ENCODE measurements at places on chromosomes 7 and 10. TPM values are rescaled to one million over a fixed set of nuclear protein-coding genes. Genes with fewer than 3 reads are reported as not detected.

Gene ZNF425
- total RNA-seq: 7.0 TPM

Gene GLCCI1
- total RNA-seq: 11.9 TPM

Gene TMEM178B
- 8.7 TPM for total RNA-seq

Gene GBX1
- total RNA-seq: 0.41 TPM

Gene SLC12A9
- 31.4 TPM for total RNA-seq

Gene POLR1F
- 11.9 TPM for total RNA-seq

Gene UNCX
- 0.48 TPM for total RNA-seq

Gene C10orf62
- total RNA-seq: 0.34 TPM

Gene C10orf71
- not detected for total RNA-seq

Gene ANAPC16
- 86.3 TPM for total RNA-seq

DNA sequence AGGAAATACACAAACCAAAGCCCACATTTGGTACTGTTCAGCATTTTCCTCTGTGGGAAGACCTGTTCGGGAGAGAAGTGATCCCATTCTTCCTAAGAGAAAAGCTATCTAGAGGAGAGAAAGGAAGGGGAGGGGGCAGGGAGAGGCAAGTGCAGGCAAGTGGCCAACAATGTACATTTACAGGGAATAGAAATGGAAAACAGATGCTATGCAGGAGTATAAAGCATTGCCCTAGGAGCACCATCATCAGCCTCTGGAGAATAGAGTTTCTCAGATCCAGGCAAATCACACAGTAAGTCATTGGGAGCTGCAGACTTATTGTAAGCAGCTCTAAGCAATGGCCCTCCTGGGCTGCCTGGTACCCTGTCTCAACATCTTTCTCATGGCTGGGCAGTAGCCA is 424.4 kb upstream of the AUTS2 start:
- H3K36me3 ChIP-seq: no peaks in the 10 kb centered on the region
- H3K4me1 ChIP-seq: peaks cover 24% of the 10 kb centered on the region
- peaks cover 14% of the 10 kb centered on the region for H3K27me3 ChIP-seq
- no peak for DNase-seq
- H3K4me3 ChIP-seq: no peak overlapping the region

DNA sequence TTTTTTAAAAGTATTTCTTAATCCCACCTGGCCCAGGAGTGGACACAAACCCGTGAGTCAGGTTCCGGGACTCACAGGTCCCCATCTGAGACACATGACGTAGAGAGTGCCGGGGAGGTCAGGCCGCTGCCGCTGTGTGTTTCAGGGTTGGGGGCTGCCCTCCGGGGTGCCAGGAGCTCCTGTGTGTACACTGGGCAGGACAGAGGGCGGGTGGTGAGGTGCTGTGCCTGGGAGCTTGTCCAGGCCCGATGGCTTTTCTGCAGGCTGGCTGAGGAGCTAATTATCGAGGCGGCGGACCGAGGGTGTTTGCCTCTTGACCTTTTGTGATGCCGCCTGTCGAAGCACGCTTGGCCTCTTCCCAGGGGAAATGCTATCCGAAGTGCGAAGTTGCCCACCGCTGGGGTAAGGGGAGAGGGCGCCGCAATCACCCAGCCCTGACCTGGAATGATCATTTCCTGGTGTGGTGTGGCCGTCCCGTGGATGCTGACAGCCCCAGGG is 42.1 kb downstream of the FOXL3 start:
- no peak overlapping the region for H3K27ac ChIP-seq
- no peak for DNase-seq
- H3K36me3 ChIP-seq: no peaks in the 10 kb centered on the region
- H3K4me1 ChIP-seq: peaks cover 23% of the 10 kb centered on the region
- H3K4me3 ChIP-seq: peak overlapping the region; percentile 31
- peaks cover 11% of the 10 kb centered on the region for H3K27me3 ChIP-seq

GRCh38 chr10:97323501-97323900 is 4.4 kb downstream of the FRAT1 start:
- H3K27me3 ChIP-seq: peaks cover 38% of the 10 kb centered on the region
- no peak for DNase-seq
- H3K4me1 ChIP-seq: peaks cover 36% of the 10 kb centered on the region
- no peak overlapping the region for H3K4me3 ChIP-seq

DNA sequence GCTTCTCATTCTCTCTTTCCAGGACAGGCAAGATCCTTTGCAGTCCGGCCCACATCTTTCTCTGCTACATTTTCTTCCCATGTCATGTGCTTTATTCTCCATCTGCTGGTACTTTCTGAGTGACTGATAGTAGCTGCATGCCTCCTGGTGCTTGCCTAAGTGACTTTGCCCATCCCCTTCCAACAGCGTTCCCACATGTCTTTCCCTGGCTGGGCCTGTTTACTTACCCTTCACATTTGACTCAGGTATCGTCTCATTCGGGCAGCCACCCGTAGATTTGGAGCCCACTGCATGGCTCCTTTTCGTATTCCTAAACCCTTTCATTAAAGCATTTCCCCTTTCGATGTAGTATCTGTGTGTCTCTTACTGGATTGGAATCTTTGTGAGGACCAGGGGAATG is 24.6 kb downstream of the TYW1 start:
- H3K27me3 ChIP-seq: no peaks in the 10 kb centered on the region
- H3K4me3 ChIP-seq: no peak overlapping the region
- H3K36me3 ChIP-seq: peaks cover 30% of the 10 kb centered on the region
- H3K27ac ChIP-seq: peak overlapping the region; percentile 2

GRCh38 chr7:80624763-80625162 is 13.7 kb upstream of the CD36 start:
- no peak overlapping the region for H3K27ac ChIP-seq
- no peak for DNase-seq
- H3K36me3 ChIP-seq: no peaks in the 10 kb centered on the region
- H3K27me3 ChIP-seq: no peaks in the 10 kb centered on the region

- no peak for DNase-seq
- no peaks in the 10 kb centered on the region for H3K4me1 ChIP-seq
- no peak overlapping the region for H3K27ac ChIP-seq
- no peaks in the 10 kb centered on the region for H3K36me3 ChIP-seq
- peaks cover 9% of the 10 kb centered on the region for H3K27me3 ChIP-seq
These were observed 78.1 kb upstream of the HABP2 start for GRCh38 chr10:113474752-113475151.

GRCh38 chr7:100886142-100886935 is 3.2 kb downstream of the UFSP1 start:
- H3K4me1 ChIP-seq: peaks cover 31% of the 10 kb centered on the region
- peak overlapping the region; percentile 37 for H3K4me3 ChIP-seq
- H3K27ac ChIP-seq: peak overlapping the region; percentile 58
- H3K27me3 ChIP-seq: no peaks in the 10 kb centered on the region

DNA sequence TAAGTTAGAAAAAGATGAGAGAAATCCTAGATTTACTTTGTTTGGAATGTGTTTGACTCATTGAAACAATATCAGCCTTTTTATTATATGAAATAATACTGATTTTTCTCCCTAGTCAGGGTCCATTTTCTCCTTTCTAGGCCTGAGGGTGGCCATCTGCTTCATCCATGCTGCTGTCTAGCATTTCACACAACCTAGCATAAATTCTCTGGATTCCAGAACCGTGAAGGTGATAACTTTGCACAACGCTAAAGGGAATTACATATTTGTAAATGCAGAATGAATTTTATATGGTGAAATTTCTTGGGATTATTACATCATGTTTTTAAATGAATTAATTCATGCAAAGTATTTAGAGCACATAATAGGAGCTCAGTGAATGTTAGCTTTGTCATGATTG is 505.1 kb downstream of the INHBA start:
- DNase-seq: no peak
- H3K36me3 ChIP-seq: no peaks in the 10 kb centered on the region
- peaks cover 8% of the 10 kb centered on the region for H3K4me1 ChIP-seq
- H3K27me3 ChIP-seq: no peaks in the 10 kb centered on the region
- no peak overlapping the region for H3K27ac ChIP-seq

- no peaks in the 10 kb centered on the region for H3K27me3 ChIP-seq
- peaks cover 18% of the 10 kb centered on the region for H3K4me1 ChIP-seq
- DNase-seq: no peak
- H3K36me3 ChIP-seq: peaks cover 13% of the 10 kb centered on the region
- H3K27ac ChIP-seq: no peak overlapping the region
These were observed 38.6 kb downstream of the RSBN1L start for GRCh38 chr7:77734659-77735421.

- H3K36me3 ChIP-seq: peaks cover 4% of the 10 kb centered on the region
- H3K4me1 ChIP-seq: no peaks in the 10 kb centered on the region
These were observed 108.4 kb upstream of the FAM3C start for GRCh38 chr7:121504482-121504881.
